ENCODE measurements at places on chromosomes 6 and 20.

DNA sequence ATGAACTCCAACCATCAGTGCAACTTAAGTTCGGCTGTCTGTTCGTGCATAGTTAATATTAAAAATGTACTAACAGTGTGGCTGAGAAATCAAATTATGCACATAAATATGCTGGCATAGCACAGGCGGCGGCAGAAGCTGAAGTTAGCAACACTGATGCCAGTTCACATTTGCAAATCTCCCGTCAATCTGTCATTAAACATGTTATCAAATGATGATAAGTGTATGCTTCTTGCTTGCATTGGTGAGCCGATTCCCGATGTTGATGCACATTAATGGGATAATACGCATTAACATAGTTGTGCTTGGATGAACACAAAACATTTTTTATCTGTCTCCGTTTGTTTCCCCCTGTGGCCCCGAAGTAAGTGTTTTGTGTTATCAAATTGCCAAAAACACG is 309.4 kb downstream of the ZNF217 start:
- no peak for DNase-seq

GRCh38 chr6:33990061-33990541 is 155.8 kb downstream of the GRM4 start:
- no peak for DNase-seq

DNA sequence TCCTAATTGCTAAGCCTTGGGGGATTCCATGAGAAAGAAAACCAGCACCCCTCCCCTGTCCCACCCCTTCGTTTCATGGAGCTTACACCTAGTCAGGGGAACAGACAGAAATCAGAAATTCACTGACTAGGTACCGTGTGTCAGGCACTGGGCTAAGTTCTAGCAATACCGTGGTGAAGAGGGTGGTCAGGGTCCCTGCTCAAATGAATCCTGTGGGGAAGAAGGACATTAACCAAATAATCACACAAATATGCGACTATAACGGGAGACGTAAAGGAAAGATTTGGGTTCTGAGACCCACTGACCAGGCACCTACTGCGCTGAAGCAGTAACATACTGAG is 65.1 kb upstream of the TOP1 start:
- no peak for DNase-seq

GRCh38 chr20:23666698-23667097 is 22.1 kb downstream of the CST4 start:
- no peak for DNase-seq

- DNase-seq, result no peak
Measured at GRCh38 chr6:170473301-170473717, 79.8 kb downstream of the PSMB1 start.

GRCh38 chr6:107495971-107496370 is 6.1 kb downstream of the SOBP start:
- no peak for DNase-seq

- DNase-seq, result no peak
Measured at GRCh38 chr6:157985378-157986155, 3.9 kb downstream of the SYNJ2 start.

- no peak for DNase-seq
Measured at GRCh38 chr6:45691426-45691825, 313.7 kb upstream of the SUPT3H start.

- DNase-seq, result no peak
Measured at GRCh38 chr6:54907355-54907754, 60.8 kb downstream of the FAM83B start.

DNA sequence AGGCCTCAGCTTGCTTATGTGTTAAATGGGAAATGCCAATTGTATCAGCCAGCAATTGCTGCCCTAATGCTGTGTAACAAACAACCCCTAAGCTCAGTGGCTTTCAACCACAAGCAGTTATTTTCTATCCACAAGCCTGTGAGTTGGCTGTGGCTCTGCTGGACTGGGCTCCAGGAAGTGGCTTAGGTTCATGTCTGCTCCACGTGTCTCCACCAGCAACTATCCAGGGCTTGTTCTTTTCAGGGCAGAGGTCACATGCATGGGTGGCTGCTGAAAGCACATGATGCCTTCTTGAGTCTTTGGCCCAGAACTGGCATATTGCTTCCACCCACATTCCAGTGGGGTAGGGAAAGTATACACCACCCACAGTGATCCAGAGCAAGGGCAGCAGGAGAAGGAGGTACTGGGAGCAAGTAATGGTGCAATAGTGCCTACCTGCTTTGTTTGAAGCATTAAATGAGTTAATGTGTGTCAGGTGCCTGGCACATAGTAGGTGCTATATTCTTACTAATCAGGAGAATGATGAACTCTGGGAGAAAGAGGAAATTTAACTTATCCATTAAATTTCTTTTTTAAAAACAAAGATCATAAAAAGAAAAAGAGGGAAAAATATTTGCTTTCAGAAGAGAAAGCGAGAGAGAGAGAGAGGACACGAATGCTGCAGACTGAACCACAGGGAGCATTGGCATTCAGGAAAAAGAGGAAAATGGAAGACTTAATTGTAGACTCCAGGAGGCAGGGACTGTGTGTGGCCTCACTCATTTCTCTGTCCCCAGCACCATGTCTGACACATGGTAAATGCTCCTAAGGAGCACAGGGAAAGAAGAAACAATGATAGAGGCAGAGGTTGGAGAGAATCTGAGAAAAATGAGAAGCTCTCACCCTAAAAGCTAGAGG is 25.2 kb upstream of the RNF24 start:
- DNase-seq, result no peak

DNA sequence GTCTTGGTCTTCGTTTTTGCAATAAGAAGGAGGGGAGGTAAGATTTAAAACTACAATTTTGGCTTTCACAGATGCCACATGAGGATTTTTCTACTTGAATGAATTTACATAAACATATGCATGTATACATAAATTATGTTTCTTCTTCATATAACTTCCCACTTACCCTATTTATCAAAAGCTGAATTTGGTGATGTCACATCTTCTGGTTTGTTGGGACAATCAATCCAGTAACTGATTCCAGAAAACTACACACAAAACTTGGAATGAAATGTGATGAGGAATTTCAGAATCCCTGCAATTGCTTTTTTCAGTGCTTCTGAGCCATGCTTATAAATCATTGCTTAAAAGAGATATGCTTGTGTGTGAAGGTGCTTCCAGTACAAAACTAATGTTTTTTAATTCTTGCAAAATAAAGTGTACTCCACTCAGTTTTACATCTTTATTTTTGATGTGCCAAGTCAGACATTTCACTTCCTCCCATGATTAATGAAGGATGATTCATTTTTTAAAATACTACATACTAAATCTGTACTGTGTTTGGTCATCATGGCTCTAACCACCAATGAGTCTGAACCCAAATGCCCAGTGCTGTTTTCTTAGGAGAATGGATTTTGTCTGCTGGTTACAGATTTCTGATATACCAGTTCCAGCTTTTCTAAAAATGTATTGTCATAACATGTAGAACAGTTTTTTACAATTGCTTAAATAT is 32.1 kb upstream of the RIN2 start:
- no peak for DNase-seq

GRCh38 chr6:40611912-40612311 is 24.7 kb upstream of the LRFN2 start:
- no peak for DNase-seq

- no peak for DNase-seq
Measured at GRCh38 chr20:58808271-58809046, 42.2 kb downstream of the GNAS-AS1 start.

GRCh38 chr20:44247586-44248409 is 690 bp downstream of the GDAP1L1 start:
- no peak for DNase-seq

- DNase-seq, result no peak
Measured at GRCh38 chr20:64220891-64221527, 34.5 kb upstream of the PCMTD2 start.

- DNase-seq, result no peak
Measured at GRCh38 chr6:149425224-149425623, 25.2 kb downstream of the SUMO4 start.

DNA sequence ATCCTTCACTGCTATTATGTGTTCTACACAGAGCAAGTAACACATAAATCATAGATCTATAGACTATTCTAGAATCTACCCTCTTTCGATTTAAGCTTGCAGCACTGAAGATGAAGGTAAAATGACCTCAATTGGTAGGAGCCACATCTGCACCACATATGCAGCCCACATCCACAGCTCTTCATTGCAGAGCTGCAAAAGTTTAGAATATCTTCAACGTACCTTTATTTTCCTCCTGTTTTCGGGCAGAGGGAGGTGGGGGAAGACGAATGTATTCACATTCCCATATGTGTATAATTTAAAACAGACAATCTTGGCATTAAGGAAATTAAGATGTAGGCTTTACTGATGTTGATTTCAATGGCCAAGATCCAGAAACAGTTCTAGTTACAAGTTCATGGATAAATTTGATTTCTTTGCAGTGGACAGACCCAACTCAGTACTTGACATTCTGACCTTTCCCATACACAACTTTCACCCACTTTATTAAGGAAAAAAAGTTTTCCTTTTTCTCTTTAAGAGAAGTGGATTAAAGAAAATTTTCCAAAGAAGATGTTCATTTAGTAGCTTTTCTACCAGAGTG is 14.0 kb downstream of the EPB41L2 start:
- DNase-seq, result no peak

- DNase-seq, result no peak
Measured at GRCh38 chr20:62786157-62786556, 10.1 kb upstream of the MRGBP start.

GRCh38 chr6:31114970-31115849 is 610 bp downstream of the PSORS1C1 start:
- DNase-seq, result peak; percentile 40

- DNase-seq, result no peak
Measured at GRCh38 chr6:81995548-81996289, 243.2 kb upstream of the TENT5A start.

DNA sequence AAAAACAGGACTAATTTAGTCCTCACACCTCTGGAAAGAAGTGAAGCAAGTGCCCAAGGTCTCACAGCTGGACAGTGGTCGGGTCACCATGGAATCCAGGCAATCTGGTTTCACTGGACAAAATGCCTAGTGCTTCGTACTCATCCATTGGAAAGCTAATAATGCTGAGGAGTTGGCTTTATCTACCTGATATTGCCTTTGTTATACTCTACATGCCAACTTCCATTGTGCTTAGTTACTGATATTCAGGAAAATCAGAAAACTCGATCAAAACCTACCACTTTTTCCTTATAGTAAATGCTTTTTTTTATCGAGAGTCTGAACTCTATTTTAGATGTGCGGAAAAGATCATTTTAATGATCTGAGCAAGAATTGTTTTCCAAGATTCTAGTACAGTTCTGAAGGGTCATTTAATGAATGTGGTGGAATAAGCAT is 966 bp downstream of the CFAP206 start:
- DNase-seq, result no peak

DNA sequence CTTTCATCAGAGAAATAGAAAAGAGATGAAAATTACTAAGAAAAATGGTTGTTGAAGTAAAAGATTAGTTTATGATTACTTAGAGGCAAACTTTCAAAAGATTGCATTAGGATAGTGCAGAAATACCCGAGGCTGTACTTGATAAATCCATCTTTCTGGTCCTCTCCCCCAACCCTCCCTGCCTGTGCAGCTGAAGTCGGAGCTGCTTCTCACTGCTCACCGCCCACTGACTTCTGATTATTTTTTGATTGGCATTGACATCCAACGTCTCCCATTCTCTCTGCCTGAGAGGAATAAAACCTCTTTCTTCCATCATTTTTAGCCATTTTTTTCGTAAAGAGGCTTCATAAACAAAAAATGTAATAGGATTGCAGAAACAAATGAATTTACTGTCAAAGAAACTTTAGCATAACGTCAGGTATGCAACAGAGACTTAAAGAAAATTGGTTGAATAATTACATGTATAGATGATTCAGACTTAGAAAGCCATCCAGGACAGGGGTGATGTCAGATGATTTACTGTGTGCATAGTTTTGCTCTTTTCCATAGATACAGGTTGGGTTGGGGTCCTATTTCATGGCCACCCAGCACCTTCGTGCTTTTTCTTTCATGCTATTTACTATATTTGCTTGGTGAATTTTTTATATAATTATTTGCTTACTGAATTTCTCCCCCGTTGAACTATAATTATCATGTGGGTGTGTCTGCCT is 53.6 kb upstream of the EDN3 start:
- no peak for DNase-seq

GRCh38 chr20:22001886-22002285 is 296.4 kb downstream of the PAX1 start:
- no peak for DNase-seq

DNA sequence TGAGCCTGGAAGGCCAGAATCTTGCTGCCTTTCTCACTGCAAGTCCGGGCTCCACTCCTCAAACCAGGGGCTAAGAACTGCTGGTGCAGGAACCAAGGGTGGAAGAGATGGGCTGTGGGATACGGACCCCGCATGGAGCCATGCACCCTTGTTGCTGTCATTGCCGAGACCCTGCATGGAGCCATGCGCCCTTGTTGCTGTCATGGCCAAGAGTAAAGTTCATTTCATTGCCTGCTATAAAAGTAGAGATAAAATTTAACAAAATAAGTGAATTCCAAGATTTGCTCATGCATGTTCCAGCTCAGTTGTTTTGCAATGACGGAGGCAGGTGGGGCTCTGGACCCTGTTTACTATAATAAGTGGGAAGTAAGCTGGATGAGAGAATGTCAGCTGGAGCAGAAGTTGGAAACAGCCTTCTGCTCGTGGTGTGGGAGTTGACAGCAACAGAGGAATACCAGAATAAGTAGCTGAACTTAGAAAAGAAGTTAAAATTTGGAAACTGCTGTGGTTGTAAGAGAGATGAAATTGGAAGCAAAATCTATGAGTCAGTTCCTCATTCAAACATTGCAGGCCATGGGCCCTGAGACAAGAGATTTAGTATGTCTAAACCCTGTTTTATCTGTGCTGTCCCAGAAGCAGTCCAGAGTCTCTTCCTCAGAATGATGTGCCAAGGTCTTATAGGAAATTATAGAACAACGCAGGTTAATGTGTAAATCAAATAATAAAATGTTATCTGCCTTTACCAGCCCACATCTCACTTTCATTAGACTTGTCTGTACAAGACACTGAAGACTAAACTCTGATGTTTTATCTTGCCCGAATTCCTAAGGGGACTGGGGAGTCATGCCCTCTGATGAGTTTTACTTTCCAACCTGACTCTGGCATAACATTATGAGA is 15.8 kb upstream of the THBS2 start:
- no peak for DNase-seq

GRCh38 chr6:17883665-17884497 is 103.6 kb downstream of the KIF13A start:
- no peak for DNase-seq

DNA sequence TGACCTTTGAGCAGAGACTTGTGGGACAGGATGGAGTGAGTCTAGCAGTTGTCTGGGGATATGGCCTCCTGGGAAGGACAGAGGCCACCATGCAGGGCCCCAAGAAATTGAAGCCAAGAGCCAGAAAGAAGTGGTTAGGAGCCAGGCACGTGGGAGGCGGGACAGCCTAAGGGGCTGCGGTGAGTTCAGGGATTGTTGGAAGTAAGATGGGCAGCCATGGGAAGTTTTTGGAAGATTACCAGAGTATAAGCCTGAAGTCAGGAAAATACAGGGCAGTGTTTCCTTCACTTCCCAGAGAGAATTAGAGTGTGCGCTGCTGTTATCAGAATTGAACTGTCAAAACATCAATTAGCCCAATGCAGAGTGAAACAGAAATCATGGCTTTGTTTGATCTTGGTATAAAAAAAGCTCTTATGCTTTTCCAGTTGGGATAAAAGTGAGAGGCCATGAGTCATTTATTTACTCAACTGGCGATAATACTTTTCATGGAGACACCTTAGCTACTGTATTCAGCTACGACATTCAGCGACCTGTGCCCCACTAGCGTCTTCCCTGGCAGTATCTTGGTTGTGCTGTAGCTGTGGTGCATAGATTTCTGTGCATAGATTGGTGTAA is 66.9 kb downstream of the PHACTR2 start:
- DNase-seq, result no peak

Measured in epithelial cell of prostate (primary cell).